ENCODE measurements at places on chromosomes 6 and 20.

- no peak for DNase-seq
Measured at GRCh38 chr20:63136296-63136695, 79.6 kb downstream of the YTHDF1 start.

DNA sequence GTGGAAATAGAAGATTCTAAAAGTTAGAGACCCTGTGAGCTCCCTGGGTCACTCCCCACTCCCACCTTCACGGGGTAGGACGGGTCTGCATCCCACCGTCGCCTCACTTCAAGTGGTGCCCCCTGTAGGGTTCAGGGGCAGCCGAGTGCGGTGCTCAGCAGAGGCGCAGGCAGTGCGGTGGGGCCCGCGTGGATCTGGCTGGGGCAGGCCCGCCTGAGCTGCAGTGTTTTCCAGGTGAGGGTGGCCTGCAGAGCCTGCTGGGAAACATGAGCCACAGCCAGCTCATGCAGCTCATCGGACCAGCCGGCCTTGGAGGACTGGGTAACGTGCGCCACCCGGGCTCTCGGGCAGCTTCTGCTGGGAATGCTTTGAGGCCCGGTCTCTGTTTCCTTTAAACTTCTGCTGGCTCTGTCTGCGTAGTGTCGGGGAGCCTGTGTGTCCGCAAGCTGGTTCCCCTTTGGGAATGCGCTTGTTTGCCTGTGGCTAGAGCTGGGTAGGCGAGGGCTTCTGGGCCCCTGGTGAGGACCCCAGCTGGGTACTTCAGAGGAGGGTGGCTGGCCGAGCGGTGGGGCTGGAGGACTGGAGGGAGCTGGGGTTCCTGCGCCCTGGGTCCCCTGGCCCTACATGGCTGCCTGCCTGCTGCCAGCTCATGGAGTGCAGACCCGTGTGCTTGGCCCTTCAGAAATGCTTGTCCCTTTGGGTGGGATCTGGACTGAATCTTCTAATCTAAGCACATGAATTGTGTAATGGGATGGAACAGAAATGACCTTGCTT is 3.8 kb downstream of the ADRM1 start:
- DNase-seq, result no peak

GRCh38 chr6:55918639-55919038 is 43.2 kb upstream of the BMP5 start:
- no peak for DNase-seq

GRCh38 chr20:34316196-34316814 is 13.2 kb upstream of the AHCY start:
- DNase-seq, result no peak

GRCh38 chr20:44566018-44566417 is 16.4 kb upstream of the PKIG start:
- DNase-seq, result no peak

DNA sequence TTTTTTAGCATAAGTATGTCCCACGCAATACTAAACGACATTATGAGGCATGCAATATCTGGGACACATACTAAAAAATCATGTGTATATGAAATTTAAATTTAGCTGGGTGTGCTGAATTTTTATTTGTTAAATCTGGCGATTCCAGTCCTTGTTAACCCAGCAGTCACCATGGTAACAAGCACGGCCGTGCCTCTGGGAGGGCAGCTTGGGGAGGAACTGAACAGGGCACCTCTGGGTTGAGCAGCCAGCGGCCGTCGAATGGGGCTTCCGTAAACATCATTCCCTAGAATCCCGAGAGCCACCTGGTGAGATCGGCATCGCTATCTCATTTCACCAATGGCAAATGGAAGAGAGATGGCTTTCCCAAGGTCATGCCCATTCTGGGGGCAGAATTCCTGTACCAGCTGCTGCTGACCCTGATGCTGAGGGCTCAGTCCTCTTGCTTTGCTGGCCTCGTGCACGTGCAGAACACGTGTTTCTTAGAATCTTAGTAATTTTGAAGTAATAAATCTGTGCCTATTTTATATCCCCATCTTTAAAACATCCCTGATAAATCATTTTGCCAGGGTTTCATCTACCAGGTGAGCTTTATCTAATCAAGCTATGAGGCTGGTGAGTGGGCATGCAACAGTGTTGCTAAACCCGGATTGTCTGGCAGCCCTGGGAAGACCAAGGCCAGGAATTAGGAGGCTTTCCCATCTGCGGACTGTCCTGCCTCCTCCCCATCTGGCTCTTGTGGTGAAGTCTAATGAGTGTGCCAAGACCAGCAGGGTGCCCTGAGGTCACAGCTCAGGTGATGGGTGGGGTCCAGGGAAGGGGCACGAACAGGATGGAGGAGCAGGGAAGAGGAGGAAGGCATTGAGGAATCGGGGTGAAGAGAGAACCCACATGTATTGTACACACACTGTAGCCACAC is 85.1 kb downstream of the AGPAT4 start:
- no peak for DNase-seq

- peak; percentile 34 for DNase-seq
Measured at GRCh38 chr20:53826597-53827291, 233.1 kb upstream of the ZNF217 start.

DNA sequence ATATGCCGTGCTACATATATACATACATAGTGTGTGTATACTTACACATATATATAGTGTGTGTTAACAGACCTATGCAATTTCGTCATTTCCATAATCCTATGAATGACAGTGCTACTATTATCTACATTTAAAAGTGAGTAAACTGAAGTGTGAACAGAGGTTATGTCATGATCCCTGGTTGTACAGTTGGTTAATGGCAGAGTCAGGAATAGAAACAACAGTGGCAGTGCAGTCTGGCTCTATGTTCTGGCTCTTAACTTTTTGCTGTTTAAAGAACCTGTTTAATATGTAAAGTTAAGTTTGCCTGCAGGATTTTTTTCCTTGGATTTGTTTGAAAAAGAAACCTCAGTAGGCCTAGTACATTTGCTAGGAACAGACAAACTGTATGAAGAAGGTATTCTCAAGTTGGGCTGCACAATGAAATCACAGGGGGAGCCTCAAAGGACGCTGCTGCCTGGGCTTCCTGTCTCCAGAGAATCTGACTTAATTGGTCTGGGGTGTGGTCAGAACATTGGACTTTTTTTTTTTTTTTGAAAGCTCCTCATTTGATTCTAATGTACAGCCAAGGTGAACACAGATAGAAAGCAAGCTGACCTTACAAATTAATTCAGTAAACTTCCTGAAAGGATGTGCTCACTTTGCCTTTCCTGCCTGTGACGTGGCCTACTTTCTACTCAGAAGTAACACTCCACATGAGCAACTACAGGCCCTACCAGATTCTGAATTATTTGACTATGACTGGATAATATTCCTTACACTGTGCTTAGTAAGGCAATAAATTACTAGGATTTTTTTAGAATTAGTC is 29.4 kb downstream of the PLCB1 start:
- no peak for DNase-seq

GRCh38 chr6:90893400-90893799 is 306.5 kb upstream of the MAP3K7 start:
- DNase-seq, result no peak

DNA sequence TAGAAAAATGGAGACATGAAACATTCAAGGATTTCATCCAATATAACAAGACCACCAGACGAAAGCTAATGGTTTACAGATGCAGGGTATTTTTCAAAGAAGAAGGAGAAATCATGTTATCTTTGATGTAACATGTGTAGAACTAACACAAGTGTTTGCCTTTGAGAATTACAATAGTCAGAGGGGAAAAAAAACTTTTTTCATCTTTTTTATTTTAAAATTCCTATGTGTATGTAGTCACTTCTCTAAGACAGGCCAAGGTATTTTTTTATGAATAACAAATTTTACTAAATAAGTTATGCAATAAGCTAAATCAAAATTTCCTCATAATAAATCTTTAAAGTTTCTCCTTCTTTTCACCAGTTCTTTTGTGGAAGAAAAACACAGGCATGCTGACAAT is 161.4 kb downstream of the PDE7B start:
- no peak for DNase-seq

DNA sequence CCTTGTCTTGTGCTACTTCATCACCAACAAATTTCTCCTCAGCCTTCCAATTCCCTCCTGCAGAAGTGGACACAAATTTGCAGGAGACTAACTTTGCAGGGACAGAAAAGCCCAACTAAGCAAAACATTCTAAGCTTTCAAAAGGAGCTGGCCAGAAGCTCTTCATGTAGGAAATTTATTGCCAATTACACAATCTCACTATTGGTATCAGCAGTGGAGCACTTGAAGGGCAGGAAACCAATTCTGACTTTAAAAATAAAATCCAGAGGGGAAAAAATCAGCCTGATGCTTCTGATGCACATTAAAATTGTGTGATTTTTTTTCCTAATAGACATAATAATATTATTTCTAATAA is 193.3 kb downstream of the LY86 start:
- DNase-seq, result no peak

DNA sequence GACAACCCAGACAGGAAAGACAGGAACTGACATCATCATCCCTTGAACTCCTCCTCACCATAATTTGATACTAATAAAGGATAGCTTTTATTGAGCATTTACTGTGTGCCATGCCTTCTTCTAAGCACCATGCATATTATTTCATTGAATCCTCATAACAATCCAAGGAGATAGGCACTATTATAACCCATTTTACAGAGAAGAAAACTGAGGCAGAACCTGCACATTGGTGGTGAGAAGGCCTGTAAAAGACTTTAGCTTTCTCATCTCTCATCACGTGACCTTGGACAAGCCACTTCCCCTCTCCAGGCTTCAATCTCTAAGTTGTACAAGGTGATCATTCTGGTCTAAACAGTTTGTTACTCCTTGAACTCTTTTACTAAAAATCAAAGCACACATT is 34.5 kb upstream of the PREX1 start:
- no peak for DNase-seq

DNA sequence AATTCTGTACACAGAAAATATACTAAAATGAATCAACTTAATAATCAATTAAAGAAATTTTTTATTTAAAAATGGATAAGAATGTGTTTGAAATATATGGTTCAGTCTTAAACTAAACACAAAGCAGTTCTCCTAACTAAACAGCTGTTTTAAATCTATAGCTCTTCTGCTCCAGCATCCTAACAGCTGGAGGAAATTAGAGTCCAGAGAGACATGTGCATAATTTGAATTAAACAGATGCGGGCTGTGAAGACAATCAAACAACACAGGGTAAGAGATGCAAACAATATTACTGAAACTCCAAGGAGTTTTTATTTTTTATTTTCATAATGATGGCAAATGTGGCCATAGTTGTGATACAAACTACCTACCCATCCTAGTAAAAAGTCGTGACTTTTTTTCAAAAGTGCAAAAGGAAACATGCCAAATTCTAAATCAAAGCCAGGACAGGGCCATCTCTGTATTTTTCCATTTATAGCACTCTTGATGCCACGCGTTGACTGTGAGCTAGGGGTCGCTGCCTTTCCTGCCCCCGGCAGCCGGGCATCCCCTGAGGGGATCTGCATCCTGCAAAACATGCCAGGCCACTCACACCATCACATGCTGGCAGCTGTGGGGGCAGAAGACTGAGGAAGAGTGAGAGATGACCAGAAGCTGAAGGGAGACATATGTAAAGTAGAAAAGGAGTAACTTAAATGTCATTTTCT is 310.6 kb downstream of the PRKN start:
- DNase-seq, result peak; percentile 9

GRCh38 chr20:44186201-44186600 is 787 bp downstream of the JPH2 start:
- DNase-seq, result no peak

- no peak for DNase-seq
Measured at GRCh38 chr20:10636326-10636818, 37.4 kb downstream of the JAG1 start.

GRCh38 chr6:115891111-115891669 is 169.5 kb downstream of the FRK start:
- no peak for DNase-seq

DNA sequence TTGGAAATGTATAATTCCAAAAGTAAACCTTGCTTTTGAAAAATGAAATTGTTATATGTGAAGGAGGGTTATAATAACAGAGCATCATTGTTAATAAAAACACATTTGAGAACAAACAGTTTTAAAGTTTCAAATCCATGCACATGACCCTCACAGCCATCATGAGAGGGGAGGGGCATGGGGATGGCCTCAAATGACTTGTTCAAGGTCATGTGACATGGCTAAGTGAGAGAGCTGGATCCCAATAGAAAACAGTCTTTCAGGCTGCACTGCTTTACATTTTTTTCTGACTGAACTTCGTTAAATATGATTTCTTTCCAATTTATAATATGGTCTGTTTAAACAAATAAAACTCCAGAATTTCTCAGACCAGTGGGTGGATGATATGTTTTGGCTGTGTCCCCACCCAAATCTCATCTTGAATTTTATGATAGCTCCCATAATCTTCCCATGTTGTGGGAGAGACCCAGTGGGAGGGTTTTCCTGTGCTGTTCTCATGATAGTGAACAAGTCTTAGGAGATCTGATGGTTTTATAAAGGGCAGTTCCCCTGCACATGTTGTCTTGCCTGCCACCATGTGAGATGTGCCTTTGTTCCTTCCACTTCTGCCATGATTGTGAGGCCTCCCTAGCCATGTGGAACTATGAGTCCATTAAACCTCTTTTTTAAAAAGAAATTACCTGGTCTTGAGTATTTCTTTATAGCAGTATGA is 66.0 kb downstream of the DTD1 start:
- DNase-seq, result no peak

- DNase-seq, result no peak
Measured at GRCh38 chr20:2869381-2869780, 3.9 kb upstream of the PTPRA start.

GRCh38 chr20:32752458-32753250 is 9.4 kb upstream of the COMMD7 start:
- DNase-seq, result no peak

GRCh38 chr6:121691126-121691551 is 255.7 kb downstream of the GJA1 start:
- no peak for DNase-seq

DNA sequence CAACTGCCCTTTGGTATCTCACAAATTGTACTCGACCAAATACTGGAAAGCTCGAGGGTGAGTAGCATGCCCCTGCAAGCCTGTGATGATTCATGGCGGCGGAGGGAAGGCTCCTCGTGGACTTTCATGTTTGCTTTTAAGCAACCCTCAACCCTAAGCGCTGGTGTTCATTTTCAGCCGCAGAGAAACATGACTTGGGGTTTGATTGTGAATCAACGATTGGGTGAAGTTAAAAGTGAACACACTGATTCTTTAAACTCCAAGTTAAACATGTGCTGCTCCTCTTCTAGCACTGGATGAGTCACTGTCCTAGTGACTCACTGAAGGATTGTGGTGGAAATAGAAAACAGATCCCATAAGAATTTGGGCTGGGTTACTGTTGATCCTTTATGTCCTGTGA is 8.3 kb downstream of the CD109 start:
- no peak for DNase-seq

GRCh38 chr6:31128093-31128676 is 7.9 kb upstream of the CDSN start:
- peak; percentile 50 for DNase-seq

GRCh38 chr6:69813508-69813907 is 16.7 kb upstream of the LMBRD1 start:
- no peak for DNase-seq
